A549 treated with AZD2906 at 1 μM for 4 hours (cell line): ENCODE measurements at places on chromosomes 5 and 9. TPM values are rescaled to one million over a fixed set of nuclear protein-coding genes. Genes with fewer than 3 reads are reported as not detected.

The RABL6 gene
- total RNA-seq, result 63.0 to 83.9 TPM (median 80.3 TPM) in 5 replicates

The OCLN gene
- total RNA-seq, result 8.6 to 13.3 TPM (median 9.0 TPM) in 5 replicates

The CATSPER3 gene
- 0.15 to 0.49 TPM (median 0.39 TPM) in 5 replicates for total RNA-seq

The ZFR gene
- total RNA-seq, result 53.6 to 76.8 TPM (median 56.3 TPM) in 5 replicates

The FOXD4 gene
- total RNA-seq, result 0.13 to 0.57 TPM (median 0.37 TPM) in 5 replicates

The MYOT gene
- total RNA-seq, result 0.08 to 0.27 TPM (median 0.13 TPM) in 3 of 5 replicates, not detected in the others

The TMEM161B gene
- total RNA-seq, result 6.5 to 11.3 TPM (median 8.1 TPM) in 5 replicates

The C9orf50 gene
- total RNA-seq, result 0.08 to 0.16 TPM in 2 of 5 replicates, not detected in the others

The LURAP1L gene
- total RNA-seq, result 23.7 to 28.8 TPM (median 26.7 TPM) in 5 replicates

The PCDHB5 gene
- total RNA-seq, result 1.3 to 1.7 TPM (median 1.4 TPM) in 5 replicates

The MOB3B gene
- 9.7 to 14.1 TPM (median 11.0 TPM) in 5 replicates for total RNA-seq

The NRG2 gene
- total RNA-seq, result 1.8 to 2.5 TPM (median 2.1 TPM) in 5 replicates

The CIZ1 gene
- total RNA-seq, result 64.7 to 91.5 TPM (median 81.8 TPM) in 5 replicates

The FOXD4L5 gene
- total RNA-seq, result 0.03 to 0.08 TPM (median 0.06 TPM) in 3 of 5 replicates, not detected in the others

The TSTD2 gene
- 9.1 to 10.5 TPM (median 9.3 TPM) in 5 replicates for total RNA-seq

The SMIM33 gene
- total RNA-seq, result not detected in 5 replicates

The LRRC19 gene
- not detected in 5 replicates for total RNA-seq

The NCBP1 gene
- 22.5 to 25.9 TPM (median 25.2 TPM) in 5 replicates for total RNA-seq

The SPARC gene
- total RNA-seq, result 14.7 to 22.4 TPM (median 17.8 TPM) in 5 replicates

The PITX1 gene
- 23.2 to 32.2 TPM (median 31.1 TPM) in 5 replicates for total RNA-seq

The PGM5 gene
- not detected in 5 replicates for total RNA-seq

The NFIB gene
- total RNA-seq, result 7.2 to 11.4 TPM (median 10.4 TPM) in 5 replicates

The ZNF883 gene
- total RNA-seq, result 0.64 to 0.77 TPM (median 0.67 TPM) in 5 replicates

The SLC34A1 gene
- total RNA-seq, result not detected in 5 replicates

The FPGS gene
- 46.4 to 54.0 TPM (median 47.7 TPM) in 5 replicates for total RNA-seq

The CACFD1 gene
- 4.2 to 5.3 TPM (median 4.5 TPM) in 5 replicates for total RNA-seq

The STK32A gene
- total RNA-seq, result 0.13 to 0.40 TPM (median 0.22 TPM) in 5 replicates

The OTULINL gene
- total RNA-seq, result 22.6 to 28.6 TPM (median 26.3 TPM) in 5 replicates

The IFNE gene
- 0.41 to 1.1 TPM (median 0.72 TPM) in 5 replicates for total RNA-seq

The SH2D3C gene
- 0.05 to 0.16 TPM (median 0.08 TPM) in 4 of 5 replicates, not detected in the other for total RNA-seq

The BAAT gene
- total RNA-seq, result 0.31 to 0.49 TPM (median 0.46 TPM) in 5 replicates

The SPOCK1 gene
- 8.9 to 22.6 TPM (median 16.0 TPM) in 5 replicates for total RNA-seq

The NME5 gene
- total RNA-seq, result not detected in 5 replicates

The TRAF1 gene
- 1.6 to 2.3 TPM (median 1.9 TPM) in 5 replicates for total RNA-seq

The NEUROG1 gene
- total RNA-seq, result not detected in 5 replicates

The SAXO1 gene
- not detected in 5 replicates for total RNA-seq

The MEIKIN gene
- total RNA-seq, result not detected in 5 replicates

The NIPAL4 gene
- total RNA-seq, result 9.1 to 11.9 TPM (median 10.0 TPM) in 5 replicates

The PCDHA13 gene
- 0.03 to 0.06 TPM (median 0.05 TPM) in 5 replicates for total RNA-seq

The ADRA1B gene
- 21.8 to 24.5 TPM (median 23.0 TPM) in 5 replicates for total RNA-seq

The ANKRD31 gene
- 0.03 to 0.07 TPM (median 0.06 TPM) in 5 replicates for total RNA-seq

The PCDHB8 gene
- total RNA-seq, result 0.24 to 0.28 TPM (median 0.26 TPM) in 5 replicates

The ABCA2 gene
- total RNA-seq, result 19.1 to 28.9 TPM (median 24.6 TPM) in 5 replicates

The CMBL gene
- total RNA-seq, result 20.5 to 23.9 TPM (median 21.4 TPM) in 5 replicates

The DNAI1 gene
- 0.10 to 0.51 TPM (median 0.18 TPM) in 5 replicates for total RNA-seq

The PDE8B gene
- total RNA-seq, result 1.7 to 2.3 TPM (median 2.0 TPM) in 5 replicates

The TAF11L10 gene
- total RNA-seq, result not detected in 5 replicates
